GM04504 (cell line): ENCODE measurements at places on chromosomes 1 and 21.

- DNase-seq, result peak; percentile 42
Measured at GRCh38 chr1:83999316-83999819, 436 bp upstream of the TTLL7 start.

DNA sequence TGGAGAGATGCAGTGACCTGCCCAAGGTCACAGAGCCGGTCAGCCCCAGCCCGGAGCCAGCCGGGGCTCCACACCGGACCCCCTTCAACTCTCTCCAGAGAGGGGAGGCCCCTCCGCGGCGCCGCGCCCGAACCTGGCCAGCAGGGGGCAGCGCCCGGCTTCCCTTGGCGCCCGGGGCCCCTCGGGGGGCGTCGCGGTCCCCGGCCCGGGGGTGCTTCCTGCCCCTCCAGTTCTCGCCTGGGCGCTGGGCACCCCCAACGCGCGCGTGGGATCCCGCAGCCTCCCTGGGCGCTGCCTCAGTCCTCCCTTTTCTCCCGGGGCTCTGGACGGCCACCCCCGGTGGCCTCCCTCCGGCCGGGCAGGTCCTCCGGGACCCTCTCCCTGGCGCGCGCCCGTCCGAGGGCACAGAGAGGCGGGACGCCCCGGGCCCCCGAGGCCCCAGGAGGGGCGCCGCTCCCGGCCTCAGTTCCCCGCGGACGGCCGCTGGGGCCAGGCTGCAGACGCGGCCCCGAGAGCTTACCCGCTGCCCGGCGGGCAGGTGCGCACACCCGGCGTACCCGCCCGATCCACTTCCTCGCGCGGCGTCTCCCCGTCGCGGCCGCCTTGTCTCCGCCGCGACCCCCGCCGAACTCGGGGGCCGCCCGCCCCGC is 406 bp downstream of the HTR1D start:
- no peak for DNase-seq

DNA sequence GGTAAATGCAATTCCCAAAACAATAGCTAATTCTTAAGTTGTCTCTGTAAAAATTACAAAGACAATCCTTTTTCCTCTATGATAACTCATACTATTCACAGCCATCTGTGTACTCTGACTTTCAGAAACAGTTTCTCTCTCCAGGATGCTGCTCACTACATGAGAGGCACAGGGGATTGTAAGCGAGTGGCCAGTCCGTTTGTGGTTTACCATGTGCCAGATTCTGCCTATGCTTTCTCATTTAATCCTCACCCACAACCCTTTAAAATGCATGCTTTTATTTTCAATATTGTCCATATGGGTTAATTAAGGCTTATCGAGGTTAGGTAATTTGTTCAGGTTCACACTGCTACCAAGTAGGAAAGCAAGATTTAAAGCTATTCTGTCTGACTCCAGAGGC is 23.0 kb downstream of the RGS1 start:
- no peak for DNase-seq

DNA sequence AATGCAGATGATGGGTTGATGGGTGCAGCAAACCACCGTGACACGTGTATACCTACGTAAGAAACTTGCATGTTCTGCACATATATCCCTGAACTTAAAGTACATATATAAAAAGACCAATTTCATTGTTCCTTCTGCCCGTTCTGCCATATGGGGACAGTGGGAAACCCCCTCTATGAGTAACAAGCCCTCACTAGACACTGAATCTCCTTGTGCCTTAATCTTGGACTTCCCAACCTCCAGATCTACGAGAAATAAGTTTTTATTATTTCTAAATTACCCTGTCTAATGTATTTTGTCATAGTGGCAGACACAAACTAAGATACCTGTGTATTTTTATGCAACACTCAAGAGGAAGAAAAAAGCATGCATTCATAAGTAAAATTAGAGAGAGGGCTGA is 10.0 kb downstream of the GBP7 start:
- DNase-seq, result no peak

GRCh38 chr1:201750120-201750519 is 78.8 kb upstream of the IPO9 start:
- DNase-seq, result no peak

DNA sequence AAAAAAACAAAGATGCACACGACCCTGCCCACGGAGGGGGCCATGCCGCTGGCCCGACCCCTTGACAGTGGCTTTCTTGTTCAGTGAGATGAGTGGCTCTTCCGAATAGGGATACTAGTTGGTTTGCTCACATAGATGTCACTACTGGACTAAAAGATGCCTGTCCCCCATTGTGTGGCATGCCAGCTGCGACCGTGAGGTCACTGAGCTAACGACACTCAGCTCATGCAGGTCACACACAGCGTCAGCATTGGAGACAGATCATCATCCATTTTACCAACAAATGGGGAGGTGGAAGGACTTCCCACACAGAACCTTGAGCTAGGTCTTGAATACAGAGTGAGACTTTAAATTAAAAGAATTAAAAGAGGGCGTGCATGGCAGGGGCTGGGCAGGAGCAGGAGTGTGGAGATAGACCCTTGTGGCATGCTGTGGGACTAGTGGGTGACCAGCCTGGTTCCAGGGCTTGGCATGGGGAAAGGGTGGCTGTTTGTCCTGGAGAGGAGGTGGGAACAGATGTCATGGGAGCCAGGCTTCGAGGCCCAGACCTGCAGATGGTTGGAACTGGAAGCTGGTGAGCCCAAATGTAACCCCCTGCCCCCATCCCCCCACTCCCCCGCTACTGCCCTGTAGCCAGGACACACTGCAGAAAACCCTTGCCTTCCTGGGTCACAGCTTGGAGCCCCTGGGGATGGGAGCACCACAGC is 12.4 kb downstream of the SLC1A7 start:
- no peak for DNase-seq

GRCh38 chr1:212683357-212683722 is 16.3 kb downstream of the BATF3 start:
- DNase-seq, result no peak

DNA sequence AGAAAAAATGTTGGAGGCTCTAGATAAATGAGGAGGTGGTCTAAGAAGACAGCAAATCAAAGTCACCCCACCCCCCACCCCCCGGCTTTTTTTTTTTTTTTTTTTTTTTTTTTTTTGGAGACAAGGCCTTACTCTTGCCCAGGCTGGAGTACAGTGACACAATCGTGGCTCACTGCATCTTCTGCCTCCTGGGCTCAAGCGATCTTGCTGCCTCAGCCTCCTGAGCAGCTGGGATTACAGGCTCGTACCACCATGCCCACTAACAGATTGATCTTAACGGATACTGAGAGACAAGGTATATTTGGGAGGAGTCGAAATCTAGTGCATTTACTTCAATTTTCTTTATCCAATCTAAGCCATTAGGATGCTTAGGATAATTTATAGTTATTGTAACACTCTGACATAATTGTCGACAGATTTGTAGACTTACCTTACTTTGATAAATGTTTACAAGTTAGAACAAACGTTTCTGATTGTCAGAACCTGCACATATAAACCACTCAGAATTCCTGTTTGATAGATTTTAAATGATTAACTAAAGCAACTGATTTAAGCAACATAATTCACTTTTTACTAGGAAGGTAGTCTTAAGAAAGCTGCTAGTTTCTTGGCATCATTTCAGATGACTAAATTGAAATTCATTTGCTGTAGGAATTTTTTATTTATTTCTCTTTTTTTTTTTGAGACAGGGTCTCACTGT is 33.7 kb upstream of the NBL1 start:
- no peak for DNase-seq

GRCh38 chr1:248810000-248810726 is 15.6 kb downstream of the SH3BP5L start:
- DNase-seq, result no peak

DNA sequence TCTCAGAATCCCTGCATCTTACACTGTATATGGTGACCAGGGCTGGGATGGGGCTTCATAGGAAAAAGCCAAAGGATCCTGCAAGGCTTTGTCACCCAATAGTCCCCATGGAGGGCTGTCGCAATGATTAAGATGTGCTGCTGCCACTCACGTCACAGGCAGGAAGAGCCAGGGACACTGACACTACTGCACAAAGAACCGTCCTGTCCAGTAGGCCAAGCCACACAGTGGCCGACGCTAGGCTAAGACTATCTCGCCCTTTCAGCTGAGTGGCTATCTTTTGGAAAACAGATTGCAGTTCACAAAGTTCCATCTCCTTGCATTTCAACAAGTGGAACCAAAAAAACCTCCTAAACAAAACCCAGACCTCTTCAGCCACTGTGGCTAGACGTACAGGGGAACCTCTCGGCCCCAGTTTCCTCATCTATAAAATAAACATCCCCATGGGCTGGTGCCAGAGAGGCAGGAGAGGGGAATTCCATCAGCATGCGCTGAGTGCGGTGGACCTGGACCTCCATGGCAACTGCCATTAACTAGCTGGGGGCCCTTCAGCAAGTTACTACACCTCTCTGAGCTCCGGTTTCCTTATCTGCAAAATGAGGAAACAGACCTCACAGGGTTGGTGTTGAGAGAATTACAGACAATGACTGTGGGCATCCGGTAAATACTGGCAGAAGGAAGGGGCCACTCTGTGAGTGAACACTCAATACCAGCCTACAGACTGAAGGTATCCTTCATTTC is 8.7 kb downstream of the CAPZB start:
- no peak for DNase-seq

GRCh38 chr1:26786437-26787380 is 1.0 kb upstream of the PIGV start:
- DNase-seq, result peak; percentile 82

GRCh38 chr1:85413169-85413568 is 51.8 kb downstream of the DDAH1 start:
- DNase-seq, result no peak

DNA sequence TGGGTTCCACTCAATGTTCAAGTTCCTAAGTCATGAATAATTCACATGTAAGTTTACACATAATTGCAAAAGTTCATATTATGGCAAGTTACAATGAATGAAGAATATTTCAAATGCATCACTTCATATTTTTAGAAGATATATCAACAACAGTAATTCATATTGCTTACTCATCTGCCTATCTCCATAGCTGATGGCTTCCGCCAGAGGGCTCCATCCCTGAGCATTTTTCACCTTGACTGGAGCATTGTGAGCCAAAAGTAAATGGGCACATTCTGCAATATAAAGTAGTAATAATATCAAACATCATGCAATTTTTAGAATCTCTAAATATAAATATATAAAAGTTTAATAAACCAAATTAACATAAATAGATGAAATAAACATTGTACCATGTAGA is 29.8 kb downstream of the ANKRD13C start:
- DNase-seq, result no peak

GRCh38 chr1:61081686-61082310 is 563 bp upstream of the NFIA start:
- DNase-seq, result no peak

- DNase-seq, result no peak
Measured at GRCh38 chr1:161166669-161167548, 683 bp downstream of the PPOX start.

DNA sequence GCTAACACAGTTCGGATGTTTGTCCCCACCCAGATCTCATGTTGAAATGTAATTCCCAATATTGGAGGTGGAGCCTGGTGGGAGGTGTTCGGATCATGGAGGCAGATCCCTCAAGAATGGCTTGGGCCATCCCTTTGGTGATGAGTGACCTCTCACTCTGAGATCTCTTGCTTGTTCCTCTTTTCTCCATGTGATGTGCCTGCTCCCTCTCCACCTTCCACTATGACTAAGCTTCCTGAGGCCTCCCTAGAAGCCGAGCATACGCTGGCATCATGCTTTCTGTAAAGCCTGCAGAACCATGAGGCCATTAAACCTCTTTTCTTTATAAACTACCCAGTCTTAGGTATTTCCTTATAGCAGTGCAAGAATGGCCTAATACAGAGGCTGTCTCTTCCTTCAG is 8.1 kb upstream of the PLA2G5 start:
- DNase-seq, result no peak

DNA sequence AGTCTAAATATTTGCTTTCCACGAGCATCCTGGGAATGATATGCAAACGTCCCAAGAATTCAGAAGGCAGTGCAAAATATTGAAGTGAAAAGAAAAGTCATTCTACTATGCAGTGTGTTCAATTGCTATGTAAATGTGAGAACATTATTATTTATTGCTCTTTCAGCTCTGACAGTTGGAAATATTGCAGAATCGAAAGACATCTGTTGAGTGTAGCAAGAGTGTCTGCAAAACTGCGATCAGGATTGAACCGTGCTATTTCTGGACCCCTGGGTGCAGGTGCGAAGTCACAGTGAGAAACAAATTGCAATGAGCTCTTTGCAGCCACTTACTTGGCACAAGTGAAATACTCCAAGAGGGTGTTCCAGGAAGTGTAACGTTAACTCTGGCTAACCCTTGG is 566.4 kb downstream of the AJAP1 start:
- no peak for DNase-seq

DNA sequence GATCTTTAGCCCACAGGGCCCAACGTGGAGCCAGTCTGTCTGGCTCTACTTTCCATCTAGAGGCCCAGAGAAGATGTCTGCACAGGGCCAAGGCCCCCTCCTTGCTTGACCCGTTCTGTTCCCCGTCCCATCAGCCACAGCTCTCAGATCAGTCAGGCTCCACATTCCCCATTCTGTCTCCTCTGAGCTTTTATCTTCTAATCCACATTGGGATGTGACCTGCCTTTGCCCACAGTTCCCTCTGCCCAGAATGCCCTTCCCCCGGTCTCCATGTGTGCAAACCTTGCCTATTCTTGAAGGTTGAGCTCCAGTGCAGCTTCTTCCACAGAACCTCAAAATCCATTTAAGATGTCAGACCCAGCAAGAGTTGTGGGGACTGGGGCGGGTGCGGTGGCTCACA is 53.3 kb upstream of the WASF2 start:
- DNase-seq, result no peak

- no peak for DNase-seq
Measured at GRCh38 chr21:35448876-35449599, 399.9 kb upstream of the RUNX1 start.

- DNase-seq, result no peak
Measured at GRCh38 chr1:160101717-160102522, 3.5 kb upstream of the IGSF8 start.

- DNase-seq, result no peak
Measured at GRCh38 chr1:22444856-22445255, 6.8 kb upstream of the ZBTB40 start.

- DNase-seq, result no peak
Measured at GRCh38 chr1:155081472-155082300, 3.0 kb downstream of the EFNA3 start.
